ENCODE measurements at places on chromosomes 1 and 21. TPM values are rescaled to one million over a fixed set of nuclear protein-coding genes. Genes with fewer than 3 reads are reported as not detected.

ASCL5 gene
- total RNA-seq = 0.56 TPM

PRDX6 gene
- 483 TPM for total RNA-seq

ZNF644 gene
- 61.0 TPM for total RNA-seq

LRRC7 gene
- total RNA-seq = 2.2 TPM

WNT3A gene
- total RNA-seq = 0.17 TPM

SPRR2E gene
- total RNA-seq = not detected

All from endodermal cell (in vitro differentiated cells).